SK-N-DZ (cell line): ENCODE measurements at places on chromosomes 1 and 21.

DNA sequence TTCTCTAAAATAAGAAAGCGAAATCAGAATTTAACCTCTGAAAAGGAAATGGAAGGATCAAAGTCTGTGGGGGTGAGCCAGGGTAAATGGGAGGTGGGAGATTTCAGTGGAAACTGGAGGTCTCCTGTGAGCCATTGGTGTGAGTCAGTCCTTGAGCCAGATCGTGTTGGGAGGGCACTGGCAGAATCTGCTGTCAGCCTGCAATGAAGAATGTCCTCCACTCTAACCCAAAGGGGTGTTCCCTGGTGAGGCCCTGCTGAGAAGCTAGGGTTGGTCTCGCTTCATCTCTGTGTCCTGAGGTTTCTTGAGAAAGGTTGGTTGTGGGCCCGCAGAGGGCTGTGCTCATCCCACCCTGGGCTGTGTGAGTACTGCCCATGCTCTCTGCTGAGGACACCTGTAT, 2.4 kb downstream of the QSOX1 start:
- DNase-seq = no peak

DNA sequence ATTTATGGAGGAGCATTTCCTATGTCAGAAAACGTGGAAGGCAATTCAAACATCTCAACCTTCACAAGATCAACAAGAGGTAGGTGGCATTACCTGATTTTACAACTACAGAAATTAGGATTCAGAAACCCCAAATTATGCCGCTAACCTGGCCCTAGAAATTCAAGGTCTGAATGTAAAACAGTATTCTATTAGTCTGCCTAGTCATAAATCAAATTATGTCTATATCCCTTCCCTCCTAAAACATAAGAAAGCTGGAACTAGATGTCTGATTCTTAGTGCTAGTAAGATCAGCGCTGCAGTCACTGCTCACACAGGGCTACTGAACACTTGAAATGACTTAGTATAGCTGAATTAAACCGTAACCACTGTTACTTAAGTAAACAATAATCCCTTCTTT, 1.4 kb downstream of the TOMM20 start:
- no peak for DNase-seq

DNA sequence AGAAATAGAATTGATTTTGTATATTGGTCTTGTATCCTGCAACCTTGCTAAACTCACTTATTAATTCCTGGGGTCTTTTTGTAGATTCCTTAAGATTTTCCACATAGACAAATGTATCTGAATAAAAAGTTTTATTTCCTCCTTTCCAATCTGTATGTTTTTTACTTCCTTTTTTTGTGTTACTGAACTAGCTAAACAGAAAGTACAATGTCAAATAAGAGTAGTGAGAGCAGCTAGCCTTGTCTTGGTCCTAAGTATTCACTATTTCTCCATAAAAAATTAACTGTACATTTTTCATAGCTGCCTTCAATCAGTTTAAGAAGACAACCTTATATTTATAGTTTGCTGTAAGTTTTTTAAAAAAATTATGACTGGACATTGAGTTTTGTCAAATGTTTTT, 74.9 kb downstream of the FASLG start:
- DNase-seq = no peak

GRCh38 chr1:97929874-97930851, 9.3 kb upstream of the DPYD start:
- no peak for DNase-seq

GRCh38 chr1:17933501-17933900, 174.1 kb upstream of the IGSF21 start:
- DNase-seq = no peak

DNA sequence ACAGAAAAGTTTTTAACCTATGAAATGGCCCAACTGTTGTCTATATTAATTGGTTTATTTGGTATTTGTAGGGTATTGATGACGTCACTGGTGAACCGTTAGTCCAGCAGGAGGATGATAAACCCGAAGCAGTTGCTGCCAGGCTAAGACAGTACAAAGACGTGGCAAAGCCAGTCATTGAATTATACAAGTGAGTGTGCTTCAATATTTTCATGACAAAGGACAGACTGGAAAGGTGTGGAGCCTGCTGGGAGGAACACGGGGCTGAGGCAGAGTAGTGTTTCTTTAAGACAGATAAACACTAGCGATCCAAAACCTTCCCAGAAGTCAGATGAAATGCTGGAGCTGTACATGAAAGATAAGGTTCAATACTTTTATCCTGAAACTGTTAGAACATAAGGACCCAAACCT, 76.7 kb downstream of the AK4 start:
- DNase-seq = no peak

DNA sequence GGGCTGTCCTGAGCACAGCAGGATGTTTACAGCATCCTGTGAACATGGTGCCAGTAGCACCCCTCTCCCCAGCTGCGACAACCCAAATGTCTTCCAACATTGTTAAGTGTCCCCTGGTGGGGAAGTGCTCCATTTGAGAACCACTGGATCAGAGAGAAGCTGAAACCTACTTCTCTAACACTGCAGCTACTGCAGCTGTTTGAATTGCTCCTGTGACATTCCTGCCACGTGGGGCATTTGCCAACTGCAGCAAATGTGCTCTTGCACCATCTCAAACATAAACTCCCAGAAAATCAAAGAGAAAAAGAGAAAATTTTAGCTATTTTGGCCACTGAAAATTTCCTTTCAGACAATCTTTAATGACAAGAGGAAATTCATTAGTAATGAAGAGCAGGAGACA, 11.0 kb downstream of the SLC2A5 start:
- no peak for DNase-seq

DNA sequence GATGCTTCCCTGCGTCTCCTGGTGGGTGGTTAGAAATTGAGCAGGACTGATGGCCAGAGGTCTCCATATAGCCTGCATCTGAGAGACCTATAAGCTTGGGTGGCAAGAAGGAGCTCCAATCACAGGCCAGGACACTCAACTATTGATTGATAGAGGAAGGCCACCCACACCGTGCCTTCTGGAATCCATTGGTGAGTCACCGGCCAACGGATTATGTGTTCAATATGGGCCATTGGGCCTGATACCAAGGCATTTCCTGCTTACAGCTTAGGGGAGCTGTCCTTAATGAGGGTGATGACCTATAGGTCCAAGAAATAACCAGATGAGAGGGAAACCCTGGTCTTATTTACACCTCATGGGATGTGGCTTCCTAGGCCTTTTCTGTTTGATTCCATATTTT, 115.1 kb downstream of the PLPP3 start:
- no peak for DNase-seq

DNA sequence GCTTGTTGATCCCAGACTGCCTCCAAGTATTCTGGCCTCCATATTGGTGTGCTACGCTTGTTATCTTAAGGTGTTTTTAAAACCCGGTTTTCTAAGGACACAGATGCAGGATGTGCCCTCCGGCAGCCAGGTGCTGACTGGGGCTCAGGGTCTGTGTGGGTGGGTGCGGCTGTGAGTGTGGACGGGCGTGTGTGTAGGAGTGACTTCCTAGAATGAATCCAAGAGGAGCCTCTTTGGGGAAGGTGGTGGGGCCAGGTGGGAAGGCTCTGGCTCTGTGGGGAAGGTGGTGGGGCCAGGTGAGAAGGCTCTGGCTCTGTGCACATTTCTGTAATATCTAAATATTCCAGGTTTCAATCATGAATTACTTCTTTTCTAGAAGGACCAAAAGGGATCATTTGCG, 12.8 kb upstream of the TSPEAR start:
- no peak for DNase-seq

DNA sequence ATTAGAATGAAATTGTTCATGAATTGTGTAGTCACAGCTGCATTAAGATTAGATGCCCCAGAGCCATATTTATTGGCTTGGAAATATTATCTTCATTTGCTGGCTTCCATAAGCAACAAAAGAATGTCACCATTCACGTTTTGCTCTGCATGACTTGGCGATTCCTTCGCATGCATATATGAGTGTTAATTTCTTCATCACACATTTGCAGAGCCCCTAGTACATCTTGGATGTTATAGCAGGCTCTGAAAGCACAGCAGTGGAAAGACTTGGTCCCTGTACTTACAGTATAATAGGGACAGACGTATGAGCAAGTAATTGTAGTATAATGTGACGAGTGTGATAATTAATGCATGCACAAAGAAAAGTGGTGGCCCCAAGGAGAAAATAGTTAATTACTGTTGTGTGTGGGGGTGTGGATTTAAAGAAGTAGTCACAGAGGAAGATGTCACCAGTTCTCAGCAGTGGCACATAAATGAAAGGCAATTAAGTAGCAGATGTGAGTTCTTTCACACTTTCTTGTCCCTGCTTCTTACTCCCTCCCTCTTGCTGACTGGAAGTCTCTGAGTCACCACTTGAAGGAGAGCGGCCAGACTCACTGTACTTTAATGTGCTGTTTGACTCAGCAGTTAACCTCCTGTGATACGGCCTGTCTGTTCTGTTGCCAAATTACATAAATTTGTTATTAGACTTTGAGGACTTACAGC, 21.0 kb downstream of the S100A10 start:
- DNase-seq = no peak

GRCh38 chr1:169163059-169163458, 56.6 kb downstream of the ATP1B1 start:
- no peak for DNase-seq

- no peak for DNase-seq
These were observed 703.2 kb downstream of the MRPL39 start for GRCh38 chr21:24903994-24904635.

- peak; percentile 30 for DNase-seq
These were observed 184.6 kb upstream of the JUN start for GRCh38 chr1:58968360-58968952.

DNA sequence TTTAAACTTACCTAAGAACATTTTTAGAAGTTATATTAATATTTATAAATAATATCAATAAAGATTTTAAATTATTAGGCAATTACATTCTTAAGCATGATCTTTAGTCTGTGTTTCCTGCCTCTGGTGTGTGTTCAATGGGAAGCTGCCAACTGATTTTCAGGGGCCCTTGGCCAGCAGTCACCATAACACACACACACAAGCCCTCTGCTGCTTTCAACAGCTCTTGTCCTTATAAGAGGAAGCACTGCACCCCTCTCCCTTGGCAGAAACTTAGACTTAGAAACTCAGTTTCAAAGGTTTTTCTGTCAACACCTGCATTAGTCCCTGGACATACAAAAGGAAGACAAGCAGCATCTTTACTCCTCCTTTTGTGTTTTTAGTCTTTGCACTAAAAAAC, 81.4 kb downstream of the VAV3 start:
- DNase-seq = no peak

DNA sequence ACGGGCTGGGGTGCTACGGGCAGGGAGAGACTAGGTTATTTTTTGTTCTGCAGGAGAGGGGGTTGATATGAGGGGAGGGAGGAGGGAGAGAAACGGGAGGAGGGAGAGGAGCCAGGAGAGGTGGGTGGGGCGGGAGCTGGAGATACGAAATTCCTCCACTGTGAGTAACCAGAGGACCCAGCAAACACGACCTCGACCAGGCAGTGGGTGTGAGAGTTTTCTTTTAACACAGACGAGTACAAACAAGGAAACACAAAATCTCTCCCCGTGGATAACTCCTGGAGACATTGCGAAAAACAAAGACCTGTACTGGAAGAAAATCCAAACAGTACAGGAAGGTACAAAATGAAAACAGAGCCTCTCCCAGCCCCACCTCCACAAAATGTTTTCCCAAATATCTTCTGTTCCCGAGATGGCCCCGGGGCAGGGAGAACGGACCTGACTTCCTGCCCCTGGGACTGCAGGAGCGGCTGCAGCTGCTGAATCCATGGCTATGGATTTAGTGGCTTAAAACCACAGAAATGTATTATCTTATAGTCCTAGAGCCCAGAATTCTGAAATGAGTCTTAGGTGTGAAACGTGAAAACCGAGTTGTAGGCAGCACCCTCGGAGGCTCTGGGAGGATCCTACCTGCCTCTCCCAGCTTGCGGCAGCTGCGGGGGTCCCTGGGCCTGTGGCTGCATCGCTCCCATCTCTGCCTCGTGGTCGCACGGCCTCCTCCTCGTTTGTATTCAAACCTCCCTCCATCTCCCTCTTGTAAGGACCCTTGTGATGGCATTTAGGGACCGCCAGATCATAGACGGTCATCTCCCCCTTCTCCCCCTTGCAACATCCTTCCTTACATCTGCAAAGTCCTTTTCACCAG, 82.2 kb downstream of the RIPK4 start:
- no peak for DNase-seq

DNA sequence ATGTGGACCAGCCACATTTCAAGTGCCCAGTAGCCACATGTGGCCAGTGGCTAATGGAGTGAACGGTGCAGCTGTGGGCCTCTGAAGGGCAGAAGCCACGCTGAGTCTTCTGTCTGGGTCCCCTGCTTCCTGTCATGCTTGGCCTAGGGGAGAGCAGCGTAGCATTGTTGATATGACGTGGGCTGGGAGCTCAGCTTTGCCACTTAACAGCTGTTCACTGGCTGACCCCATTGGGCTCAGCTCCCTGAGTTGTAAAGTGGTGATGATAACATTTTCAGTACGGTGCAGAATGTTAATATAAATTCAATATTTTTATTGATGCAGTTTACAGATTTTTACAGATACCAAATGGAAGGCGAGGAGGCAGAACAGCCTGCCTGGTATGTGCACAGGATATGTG, 4.5 kb downstream of the PODN start:
- DNase-seq = no peak

DNA sequence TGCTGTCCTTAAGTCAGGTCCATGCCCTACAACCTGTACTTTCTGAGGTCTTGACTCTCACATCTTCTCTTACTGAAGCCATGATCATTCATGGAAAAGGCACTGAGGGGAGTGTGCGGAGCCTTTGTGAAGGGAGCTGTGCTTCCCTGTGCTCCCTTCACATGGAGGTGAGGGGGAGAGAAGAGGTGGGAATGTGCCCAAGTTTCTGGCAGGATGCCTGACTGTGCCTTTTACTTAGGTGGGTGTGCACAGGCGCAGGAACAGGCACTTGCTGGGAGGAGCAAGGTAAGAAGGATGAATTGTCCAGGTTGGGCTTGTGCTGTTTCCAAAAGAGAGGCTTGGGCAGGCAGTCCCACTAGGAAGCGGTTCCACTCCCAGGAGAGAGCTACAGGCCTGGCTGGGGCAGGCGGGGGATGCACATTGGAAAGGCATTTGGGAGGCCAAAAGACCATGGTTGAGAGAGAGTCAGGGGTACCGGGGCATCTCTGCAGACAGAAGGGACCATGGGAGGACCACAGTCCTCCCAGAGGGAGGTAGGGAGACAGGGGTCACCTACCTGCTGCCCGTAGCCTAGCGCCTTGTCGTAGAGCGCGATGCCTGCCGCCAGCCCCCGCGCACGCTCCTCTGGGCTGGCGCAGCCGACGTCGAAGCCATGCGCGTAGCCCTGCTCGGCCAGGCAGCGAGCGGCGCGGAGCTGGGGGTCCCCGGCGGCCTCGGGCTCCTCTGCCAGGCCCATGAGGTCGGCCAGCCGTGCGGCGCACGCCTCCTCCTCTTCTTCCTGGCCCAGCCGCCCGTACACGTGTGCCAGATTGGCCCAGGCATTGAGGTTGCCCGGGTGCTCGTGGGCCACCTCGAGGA, 853 bp downstream of the TTC22 start:
- no peak for DNase-seq

DNA sequence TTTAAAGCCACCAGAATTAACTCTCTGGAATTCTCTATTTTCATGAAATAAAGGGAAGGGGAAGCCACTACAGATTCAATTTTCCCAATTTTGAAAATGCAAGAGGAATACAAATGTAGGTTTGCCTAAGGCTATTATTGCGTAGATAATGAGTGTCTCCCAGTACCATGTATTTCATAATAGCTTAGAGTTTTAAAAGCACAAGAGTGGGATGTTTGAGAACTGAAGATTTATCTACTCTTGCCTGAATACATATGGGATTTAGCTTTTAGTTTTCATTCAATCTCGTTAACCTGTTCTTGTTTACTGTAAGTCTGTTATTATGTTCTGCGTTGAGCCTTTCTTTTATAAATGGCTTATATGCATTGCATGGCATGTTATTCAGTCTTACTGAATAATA, 795.1 kb downstream of the BRINP3 start:
- DNase-seq = no peak
